ENCODE measurements at places on chromosomes 7 and 10. TPM values are rescaled to one million over a fixed set of nuclear protein-coding genes. Genes with fewer than 3 reads are reported as not detected.

LAMB1 gene
- 887 TPM for polyA plus RNA-seq

ACSL5 gene
- polyA plus RNA-seq: 6.2 TPM

CHN2 gene
- 19.7 TPM for polyA plus RNA-seq

PRR15 gene
- polyA plus RNA-seq: 6.9 TPM

SLC26A3 gene
- 0.17 TPM for polyA plus RNA-seq

GRCh38 chr10:118369641-118370205 is 27.6 kb upstream of the FAM204A start:
- DNase-seq: no peak

DNA sequence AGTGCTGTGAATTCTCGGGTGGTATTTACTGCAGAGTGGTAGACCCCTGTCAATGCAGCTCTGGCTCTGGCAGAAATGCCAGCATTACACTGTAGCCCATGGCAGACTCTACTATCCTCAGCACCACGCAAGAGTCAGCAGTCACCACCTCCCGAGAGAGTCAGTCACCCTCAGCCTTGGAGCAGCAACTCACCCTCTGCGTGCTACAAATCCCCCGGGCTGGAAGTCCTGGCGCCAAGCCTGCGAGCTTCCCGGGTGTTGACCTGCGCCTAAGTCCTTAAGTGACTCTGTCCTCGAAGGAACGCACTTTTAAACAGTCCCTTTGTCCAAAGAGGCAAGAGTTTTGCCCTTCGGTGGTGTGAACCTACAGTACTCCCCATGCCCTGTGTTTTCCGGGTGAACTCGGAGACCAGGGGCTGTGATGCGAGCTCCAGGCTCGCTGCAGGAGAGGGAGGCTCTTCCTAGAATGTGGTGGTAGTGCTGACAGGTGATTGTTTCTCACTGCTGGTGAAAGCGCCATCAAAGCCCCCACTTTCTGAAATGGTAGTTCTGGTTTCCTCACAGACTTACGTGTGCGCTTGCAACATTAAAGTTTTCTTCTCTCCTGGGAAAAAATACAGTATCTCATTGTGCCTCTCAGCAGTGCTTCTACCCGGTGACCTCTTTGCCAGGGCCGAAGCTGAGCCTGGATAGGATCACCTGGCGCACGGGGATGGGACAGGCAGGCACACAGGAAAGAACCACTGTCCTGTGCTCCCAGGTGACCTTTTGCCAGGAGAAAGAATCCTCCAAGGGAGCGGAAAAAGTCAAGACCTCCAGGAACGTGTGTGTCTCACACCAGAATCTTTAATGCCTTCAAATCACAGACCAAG is 33.1 kb upstream of the MBL2 start:
- no peak for DNase-seq

- DNase-seq: no peak
Measured at GRCh38 chr7:7220821-7221220, 38.5 kb downstream of the C1GALT1 start.

DYNC1I1 gene
- 0.67 TPM for polyA plus RNA-seq

GCK gene
- polyA plus RNA-seq: 3.2 TPM

DNA sequence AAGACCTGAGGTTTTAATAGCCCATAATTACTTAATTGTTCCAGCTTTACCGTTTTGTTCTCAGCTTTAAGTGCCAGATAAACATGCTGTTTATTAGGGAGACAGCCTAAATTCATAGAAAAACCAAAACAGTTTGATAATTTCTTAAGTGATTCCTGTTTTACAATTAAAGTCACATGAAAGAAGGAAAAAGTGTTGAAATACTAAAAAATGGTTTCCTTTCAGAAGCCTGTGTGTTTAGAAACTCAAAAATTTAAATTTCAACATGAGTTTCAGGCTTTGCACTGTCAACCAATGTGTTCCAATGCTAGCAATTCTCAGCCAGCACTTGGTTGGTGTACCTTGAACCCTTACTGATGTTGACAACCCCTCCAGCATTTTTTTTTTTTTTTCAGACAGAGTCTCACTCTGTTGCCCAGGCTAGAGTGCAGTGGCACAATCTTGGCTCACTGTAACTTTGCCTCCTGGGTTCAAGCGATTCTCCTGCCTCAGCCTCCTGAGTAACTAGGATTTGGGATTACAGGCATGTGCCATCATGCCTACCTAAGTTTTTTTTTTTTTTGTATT is 135.3 kb downstream of the ICA1 start:
- DNase-seq: no peak

LRRC18 gene
- polyA plus RNA-seq: 0.11 TPM

DNA sequence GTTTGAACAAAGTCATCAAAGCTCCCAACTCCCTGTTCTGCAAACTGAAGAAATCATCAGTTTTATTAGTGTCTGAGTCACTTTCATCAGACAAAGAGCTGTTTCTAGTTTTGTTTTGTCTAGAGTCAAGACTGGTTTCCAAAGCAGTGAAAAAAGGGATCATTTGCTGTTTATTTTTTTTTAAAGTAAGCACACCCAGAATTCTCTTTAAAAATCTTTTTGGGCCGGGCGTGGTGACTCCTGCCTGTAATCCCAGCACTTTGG is 972.0 kb upstream of the CELF2 start:
- DNase-seq: no peak

CACNA2D1 gene
- 22.4 TPM for polyA plus RNA-seq

DNA sequence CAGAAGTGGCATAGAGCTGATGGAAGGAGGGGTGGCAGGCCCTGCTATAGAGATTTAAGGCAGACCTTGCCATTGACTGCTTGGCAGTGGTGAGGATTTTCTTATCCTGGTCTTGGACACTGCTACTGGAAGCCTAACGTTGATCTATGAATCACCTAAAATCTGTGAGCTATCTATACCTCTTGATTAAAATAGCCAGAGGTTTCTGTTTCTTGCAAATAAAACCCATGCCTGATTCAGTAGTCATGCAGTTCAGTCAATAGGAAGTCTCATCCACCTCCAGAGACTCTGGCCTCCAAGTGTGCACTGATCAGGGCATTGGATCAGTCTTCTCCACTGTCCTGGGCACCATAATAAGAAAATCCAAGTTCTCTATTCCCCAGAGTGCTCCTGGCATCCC is 286.5 kb downstream of the PTEN start:
- no peak for DNase-seq

- DNase-seq: no peak
Measured at GRCh38 chr10:123786896-123787295, 104.7 kb downstream of the CPXM2 start.

SLC16A12 gene
- 28.7 TPM for polyA plus RNA-seq

DNA sequence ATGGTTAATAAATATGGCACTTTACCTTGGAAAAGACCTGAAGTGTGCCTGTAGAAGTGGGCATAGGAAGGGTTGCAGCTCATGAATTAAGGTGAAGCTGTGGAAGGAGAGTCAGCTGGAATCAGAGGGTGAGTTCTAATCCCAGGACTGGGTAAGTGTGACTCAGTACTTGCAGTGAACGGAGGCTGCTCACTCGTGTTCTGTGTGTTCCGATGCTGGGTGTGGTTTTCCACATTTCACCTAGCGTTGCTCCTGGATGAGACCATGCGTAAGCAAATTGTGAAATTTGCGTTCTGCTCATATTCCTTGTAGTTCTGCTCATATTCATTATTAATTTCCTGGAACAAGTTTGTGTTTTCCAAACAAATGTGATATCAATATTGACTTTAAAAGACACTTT is 22.4 kb upstream of the TMEM236 start:
- DNase-seq: no peak
